ENCODE measurements at places on chromosomes 6 and 20.

DNA sequence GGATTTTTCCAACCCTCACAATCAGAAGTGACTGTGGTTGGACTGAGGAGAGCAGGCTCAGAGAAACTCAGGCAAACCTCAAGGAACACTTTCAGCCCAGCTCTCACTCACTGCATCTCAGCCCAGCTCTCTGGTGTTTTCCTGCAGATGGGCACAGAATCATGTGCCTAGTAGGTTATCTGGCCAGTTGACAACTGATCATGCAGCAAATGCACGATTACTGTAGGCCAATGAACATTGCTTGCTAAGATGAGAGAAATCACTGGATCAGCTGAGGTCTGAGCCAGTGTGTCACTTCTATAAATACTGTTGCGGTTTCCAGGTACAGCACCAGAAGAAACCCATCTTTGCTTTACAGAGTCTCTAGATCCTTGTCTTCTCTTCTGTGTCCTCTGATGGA, 540.5 kb downstream of the CD83 start:
- no peak for DNase-seq

- no peak for DNase-seq
These were observed 5.6 kb upstream of the MYT1 start for GRCh38 chr20:64158346-64159285.

DNA sequence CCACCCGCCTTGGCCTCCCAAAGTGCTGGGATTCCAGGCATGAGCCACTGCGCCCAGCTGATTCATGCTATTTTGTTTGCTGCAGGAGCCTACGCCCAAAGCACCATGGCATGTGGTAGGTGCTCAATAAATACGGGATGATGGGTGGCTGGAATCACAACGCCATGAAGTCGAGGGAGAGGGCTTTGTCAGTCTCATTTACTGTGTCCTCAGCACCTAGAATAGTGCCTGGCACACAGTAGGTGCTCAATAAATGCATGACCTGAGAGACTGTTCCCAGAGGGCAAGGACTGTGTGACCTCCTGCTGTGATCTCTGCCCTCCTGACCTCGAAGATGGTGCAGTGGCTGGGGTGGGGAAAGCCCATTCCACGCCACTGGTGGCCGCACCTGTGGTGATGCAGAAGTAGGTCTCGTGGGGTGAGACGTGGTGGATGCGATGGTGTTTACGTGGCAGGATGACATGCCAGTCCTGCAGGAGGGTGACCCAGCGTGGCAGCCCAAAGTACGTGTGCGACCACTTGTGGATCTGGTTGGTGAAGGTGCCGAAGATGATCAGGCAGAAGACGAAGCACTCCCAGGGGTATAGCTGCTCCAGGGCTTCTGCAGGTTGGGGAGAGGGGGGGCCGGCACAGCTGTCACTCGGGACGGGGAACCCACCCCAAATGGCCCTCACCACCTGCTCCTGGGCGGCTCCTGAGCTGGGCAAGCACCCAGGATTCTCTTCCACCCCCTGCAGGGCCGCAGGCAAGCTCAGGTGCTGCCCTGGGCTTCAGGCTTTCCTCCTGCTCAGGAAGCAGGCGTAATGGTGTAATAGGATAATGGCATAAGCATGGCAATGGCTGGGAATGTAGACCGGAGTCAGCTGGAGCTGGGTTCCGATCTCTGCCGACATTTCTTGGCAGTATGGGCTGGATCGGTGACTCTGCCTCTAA, 14.9 kb upstream of the UBE2V1 start:
- DNase-seq, result no peak

GRCh38 chr20:43901296-43901695, 13.4 kb upstream of the TOX2 start:
- no peak for DNase-seq

DNA sequence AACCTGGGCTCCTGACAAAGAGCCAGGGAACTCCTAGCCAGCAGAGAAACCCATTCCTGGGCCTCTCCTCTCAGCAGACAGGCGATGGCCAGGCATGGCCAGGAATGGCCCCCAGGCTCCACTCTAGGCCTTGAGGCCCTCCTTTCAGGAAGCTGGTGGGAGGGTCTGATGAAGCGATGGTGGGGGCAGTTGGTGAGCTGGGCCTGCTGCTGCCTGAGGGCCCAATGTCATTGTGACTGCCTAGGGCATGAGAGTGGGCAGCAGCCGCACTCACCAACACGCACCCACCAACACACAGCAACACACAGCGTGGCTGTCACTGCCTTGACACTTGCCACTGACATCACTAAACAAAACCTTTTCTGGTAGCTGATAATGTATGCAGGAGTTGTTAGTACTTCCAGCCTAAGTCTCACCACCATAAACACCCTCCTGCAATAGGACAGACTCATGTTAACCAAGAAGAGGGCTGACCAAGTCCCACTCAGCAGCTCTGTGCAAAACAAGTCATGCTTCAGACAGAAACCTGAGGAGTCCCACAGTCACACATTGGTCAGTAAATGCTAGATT, 69.3 kb downstream of the ABHD12 start:
- DNase-seq, result no peak

GRCh38 chr20:45518282-45518681, 2.9 kb upstream of the SPINT3 start:
- no peak for DNase-seq

All from non-pigmented ciliary epithelial cell (primary cell).